ENCODE measurements at places on chromosomes 1 and 21. TPM values are rescaled to one million over a fixed set of nuclear protein-coding genes. Genes with fewer than 3 reads are reported as not detected.
A peak's percentile ranks its signal among the peaks of the same experiment; 100 is the strongest.

RNU1-2 gene
- 2,907 TPM for total RNA-seq

GRCh38 chr21:14382486-14382834, 486 bp downstream of the HSPA13 start:
- H3K36me3 ChIP-seq = peaks cover 8% of the 10 kb centered on the region
- peak overlapping the region; percentile 91 for H3K27ac ChIP-seq
- no peaks in the 10 kb centered on the region for H3K27me3 ChIP-seq
- no peak for DNase-seq

- DNase-seq = no peak
- no peak overlapping the region for H3K4me3 ChIP-seq
- H3K36me3 ChIP-seq = no peaks in the 10 kb centered on the region
- no peaks in the 10 kb centered on the region for H3K4me1 ChIP-seq
- H3K27ac ChIP-seq = no peak overlapping the region
Observed at GRCh38 chr1:2952992-2953391, 68.3 kb upstream of the ACTRT2 start.

DNA sequence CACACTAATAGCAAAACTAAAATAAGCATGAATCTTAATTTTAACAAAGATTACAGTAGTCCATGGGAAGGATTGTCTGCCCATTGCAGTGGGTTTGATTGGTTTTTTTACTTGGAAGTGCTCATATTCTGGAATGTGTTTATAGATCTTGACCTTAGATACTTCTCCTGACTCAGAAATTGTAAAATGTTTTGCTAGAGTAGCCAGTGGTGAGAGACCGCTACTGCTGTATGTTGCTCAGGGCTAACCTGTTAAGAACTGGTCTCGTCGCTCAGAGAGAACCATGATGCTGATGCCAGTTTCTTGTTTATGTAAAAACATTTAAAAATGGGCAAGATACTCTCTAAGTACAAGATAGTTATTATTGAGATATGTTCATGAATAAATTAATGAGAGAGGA, 99.9 kb downstream of the ROR1 start:
- no peaks in the 10 kb centered on the region for H3K36me3 ChIP-seq
- DNase-seq = no peak
- no peak overlapping the region for H3K27ac ChIP-seq
- H3K4me3 ChIP-seq = no peak overlapping the region
- no peaks in the 10 kb centered on the region for H3K27me3 ChIP-seq

ANKRD65 gene
- total RNA-seq = not detected

- no peak overlapping the region for H3K27ac ChIP-seq
- H3K4me3 ChIP-seq = no peak overlapping the region
- no peaks in the 10 kb centered on the region for H3K36me3 ChIP-seq
- DNase-seq = no peak
Observed at GRCh38 chr1:168689726-168690602, 39.0 kb downstream of the DPT start.

- no peaks in the 10 kb centered on the region for H3K36me3 ChIP-seq
- no peaks in the 10 kb centered on the region for H3K4me1 ChIP-seq
- H3K4me3 ChIP-seq = no peak overlapping the region
- no peaks in the 10 kb centered on the region for H3K27me3 ChIP-seq
- no peak for DNase-seq
Observed at GRCh38 chr1:82445827-82446226, 645.1 kb downstream of the ADGRL2 start.

DNA sequence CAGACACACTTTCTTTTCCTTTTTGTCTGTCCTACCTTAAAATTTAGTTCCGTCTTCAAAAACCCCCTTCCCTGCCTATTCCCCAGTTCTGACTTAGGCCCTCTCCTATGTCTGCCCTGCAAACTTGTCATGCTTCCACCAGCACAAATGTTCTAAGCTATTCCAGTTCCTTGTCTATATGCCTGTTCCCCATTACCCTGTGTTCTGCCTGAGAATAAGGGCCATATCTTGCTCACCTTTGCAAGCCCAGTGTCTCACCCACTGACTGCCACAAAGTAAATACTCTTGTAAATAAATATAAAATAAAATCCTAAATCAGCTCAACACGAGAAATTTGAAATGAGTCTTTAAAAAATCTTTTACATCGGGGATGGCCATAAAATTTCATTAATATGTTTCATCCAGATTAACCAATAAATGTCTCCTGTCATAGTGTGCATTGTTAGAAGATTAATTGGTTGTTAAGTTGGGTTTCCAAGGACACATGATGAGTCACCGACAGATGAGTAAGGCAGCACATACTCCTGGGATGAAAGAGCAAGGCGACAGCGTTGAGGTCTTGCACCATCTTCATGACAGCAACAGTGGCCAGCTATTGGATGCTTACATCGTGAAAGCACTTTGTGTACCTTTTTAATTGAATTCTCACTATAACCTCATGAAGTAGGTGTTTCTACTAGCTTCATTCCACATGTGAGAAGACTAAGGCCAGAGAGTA, 92.6 kb upstream of the NGF start:
- no peaks in the 10 kb centered on the region for H3K4me1 ChIP-seq
- no peaks in the 10 kb centered on the region for H3K36me3 ChIP-seq
- H3K27me3 ChIP-seq = no peaks in the 10 kb centered on the region
- H3K27ac ChIP-seq = no peak overlapping the region

- H3K27me3 ChIP-seq = no peaks in the 10 kb centered on the region
- no peak for DNase-seq
- H3K36me3 ChIP-seq = peaks cover 15% of the 10 kb centered on the region
- peaks cover 18% of the 10 kb centered on the region for H3K4me1 ChIP-seq
Observed at GRCh38 chr1:13769212-13769611, 69.2 kb downstream of the PRDM2 start.

All from naive thymus-derived CD4-positive, alpha-beta T cell (primary cell).